Activated T-cell treated with anti-CD3 and anti-CD28 coated beads for 48 hours (primary cell): ENCODE measurements at places on chromosomes 3 and 15.

DNA sequence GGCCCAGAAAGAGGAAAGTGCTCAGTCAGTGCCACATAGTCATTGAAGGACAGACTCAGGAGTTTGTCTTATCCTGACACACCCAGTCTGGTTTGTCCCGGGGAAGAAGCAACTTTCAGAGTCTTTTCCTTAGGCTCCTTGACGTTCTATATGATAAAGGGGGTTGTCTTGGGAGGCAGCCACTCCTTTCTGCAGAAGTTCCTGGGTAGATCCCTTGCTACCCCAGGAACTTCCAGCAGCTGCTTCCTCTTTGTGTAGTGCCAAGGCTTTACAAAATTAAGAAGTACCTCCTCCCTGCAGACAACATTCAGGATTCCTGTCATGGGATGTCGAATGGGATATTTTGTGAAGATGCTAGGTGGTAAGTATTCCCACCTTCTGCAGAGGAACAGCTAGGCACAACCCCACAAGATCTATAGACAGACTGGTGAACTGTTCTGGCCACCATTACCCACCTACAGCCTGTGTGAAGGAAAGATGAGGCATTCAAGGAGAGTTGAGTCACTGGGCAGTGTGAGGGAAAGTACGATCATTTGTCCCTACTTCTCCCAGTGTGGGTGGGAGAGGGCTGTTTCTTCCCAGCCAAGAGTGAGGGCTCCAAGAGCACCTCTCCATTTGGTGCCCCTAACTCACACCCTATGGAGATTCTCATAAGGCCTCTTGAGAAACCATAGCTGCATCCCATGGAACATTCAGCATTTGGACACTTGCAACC lies 11.3 kb downstream of the TMEM266 start:
- DNase-seq, result no peak

- no peak for DNase-seq
Observed at GRCh38 chr15:34365091-34365825, 1.7 kb downstream of the LPCAT4 start.

DNA sequence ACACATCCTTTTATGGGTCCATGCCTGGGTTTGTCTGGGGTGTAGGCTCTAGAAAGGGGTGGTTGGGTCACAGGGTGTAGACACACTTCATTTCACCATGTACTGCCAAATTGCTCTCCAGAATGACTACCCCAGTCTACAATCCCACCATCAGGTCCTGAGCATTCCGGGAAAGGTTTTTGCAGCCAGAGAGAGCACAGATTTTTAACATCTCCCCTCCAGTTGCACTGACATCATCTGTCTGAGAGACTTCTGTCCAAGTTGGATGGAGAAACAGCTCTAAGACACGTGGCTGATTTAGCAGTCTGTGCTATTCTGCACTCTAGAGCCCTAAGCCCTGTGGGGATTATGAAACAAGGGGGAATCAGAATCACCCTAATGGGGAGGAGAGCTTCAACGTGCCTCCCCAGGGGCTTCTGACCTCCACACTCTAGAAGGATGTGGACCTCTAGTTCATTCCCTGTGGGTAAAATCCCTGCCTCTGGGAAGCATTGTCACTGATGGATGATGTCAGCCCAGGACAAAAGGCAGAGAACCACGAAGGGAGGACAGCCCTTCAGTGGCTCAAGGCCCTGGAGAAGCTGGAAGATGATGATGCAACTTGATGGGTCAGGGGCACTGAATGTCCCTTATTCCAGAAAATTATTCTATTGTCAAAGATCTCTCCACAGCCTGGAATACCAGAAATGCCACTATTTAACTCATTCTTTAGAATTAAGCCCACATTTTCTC lies 71.5 kb downstream of the CD200R1L start:
- no peak for DNase-seq

DNA sequence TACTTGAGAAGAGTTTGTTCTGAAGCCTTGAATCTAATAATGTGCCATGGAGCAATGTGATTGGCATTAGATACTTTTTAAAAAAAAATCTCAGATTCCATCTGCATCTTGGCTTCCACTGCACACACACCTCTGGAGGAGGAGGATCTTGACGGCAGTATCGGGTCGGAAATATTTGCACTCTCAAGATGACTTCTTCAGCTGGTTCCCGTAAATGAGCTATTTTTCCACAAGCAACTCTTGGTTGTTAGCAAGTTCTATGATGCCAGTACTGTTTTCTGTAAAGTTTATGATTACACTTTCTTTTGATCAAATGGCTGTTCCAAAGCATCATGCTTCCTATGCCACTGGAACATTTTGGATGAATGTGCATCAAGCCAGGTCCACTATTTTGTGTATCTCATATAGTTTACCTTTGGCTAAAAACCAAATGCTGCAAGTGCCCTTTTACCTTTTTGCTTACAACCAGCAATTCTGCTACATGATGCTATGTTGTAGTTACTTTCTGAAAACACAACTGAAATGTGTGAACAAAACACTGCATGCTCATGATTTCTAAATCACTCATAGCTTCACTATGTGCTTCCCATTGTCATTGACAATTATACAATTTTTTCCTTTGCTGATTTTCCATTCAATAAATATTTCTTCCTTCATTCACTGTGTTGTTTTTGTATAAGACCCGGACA lies 43.8 kb downstream of the CCR3 start:
- no peak for DNase-seq

DNA sequence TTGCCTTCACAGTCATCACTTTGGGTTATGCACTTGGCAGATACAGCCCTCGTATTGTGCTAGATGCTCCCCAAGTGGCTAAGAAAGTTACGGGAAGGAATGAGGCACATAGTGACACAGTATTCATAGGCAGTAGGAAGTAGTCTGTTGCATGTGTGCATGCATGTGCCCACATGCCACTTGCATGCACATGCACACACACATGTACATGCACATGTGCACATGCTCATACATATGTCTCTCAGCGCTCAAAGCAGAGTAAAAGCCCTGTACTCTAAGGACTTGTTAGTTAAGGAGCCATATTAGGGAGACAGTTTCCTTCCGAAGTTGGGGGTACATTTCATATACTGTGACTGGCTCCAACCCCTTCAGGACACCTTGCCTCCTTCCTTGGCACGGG lies 128.9 kb downstream of the CHCHD6 start:
- no peak for DNase-seq

DNA sequence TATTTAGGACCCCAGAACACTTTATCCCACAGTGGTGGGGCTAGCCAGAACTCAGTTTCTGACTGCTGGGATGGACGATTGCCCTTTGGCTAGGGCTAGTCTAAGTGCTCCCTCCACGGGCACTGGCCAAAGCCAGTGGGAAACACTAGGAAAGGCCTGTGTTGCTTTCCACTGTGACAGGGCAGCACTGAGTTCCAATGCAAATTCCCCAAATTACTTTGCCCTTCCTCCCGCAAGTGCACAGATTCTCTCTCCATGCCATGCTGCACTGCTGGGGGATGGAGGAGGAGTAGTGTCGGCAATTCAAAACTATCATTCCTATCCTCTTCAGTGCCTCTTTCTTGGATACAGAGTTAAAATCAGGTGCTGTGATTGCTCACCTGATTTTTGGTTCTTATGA lies 100.0 kb downstream of the SH3GL3 start:
- no peak for DNase-seq

GRCh38 chr15:68603216-68603595 lies 24.4 kb downstream of the CORO2B start:
- no peak for DNase-seq

- no peak for DNase-seq
Observed at GRCh38 chr15:63043335-63044076, 959 bp downstream of the TPM1 start.

GRCh38 chr3:149377408-149378364 lies at the start of gene TM4SF1:
Gene TM4SF1, minus strand, starts transcription at chr3:149377649. Its CDS starts 102 bp downstream, at chr3:149377547.
- DNase-seq, result no peak

GRCh38 chr3:4866866-4867265 lies 112.4 kb upstream of the BHLHE40 start:
- DNase-seq, result no peak

- no peak for DNase-seq
Observed at GRCh38 chr3:54986294-54986693, 58.4 kb upstream of the LRTM1 start.

DNA sequence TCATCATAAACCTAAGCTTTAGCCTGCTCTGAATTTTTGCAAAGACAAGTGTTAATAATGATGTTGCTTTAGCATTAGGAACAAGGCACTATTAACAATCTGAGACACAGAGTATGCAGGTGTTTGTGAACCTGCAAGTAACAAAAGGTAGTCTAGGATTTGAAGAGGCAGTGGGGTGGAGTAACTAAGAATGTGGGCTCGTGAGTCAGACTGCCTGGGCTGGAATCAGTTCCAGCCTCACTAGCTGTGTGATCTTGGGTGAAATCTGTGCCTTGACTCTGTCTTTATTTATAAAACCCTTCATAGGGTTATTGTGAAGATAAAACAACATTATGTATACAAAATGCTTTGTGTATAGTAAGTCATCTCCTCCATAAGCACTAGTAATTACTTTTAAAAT lies 610.6 kb upstream of the CFAP20DC start:
- no peak for DNase-seq

DNA sequence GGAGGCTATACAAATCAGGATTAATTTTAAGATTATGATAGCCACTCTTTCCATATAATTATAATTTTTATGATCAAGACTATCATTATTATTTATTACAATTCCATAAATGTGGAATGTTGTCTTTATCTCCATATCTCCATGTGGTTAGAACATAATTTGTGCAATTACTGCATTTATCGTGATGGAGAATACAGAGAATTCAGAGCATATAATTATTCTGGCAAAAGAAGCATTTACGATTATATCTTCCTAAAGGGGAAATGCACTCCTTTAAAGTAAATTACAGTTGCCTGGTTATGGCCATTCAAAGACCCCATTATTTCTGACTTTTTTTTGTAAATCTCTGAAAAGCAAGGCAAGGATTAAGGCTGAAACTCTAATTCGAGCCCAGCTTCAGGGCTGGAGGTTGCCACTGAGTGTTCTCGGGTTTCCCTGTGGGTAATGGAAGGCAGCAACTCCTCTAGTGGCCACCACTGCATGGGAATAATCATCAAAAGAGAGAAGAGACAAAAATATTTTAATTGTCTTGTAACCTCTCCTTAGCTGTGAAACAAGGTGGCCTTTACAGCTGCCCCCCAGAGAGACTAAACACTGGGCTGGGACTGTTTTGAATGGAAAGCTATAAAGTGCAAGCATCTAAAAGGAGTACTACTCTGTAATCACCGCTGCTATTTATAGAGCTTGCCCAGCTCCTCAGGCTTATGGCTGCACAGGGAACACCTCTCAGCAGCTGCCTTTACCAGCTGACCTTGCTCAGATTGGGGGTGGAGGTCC lies 59.8 kb upstream of the PRTG start:
- no peak for DNase-seq

- no peak for DNase-seq
Observed at GRCh38 chr3:117630885-117631284, 921.3 kb downstream of the TUSC7 start.

GRCh38 chr3:138394686-138395085 lies 39.7 kb upstream of the ESYT3 start:
- no peak for DNase-seq

DNA sequence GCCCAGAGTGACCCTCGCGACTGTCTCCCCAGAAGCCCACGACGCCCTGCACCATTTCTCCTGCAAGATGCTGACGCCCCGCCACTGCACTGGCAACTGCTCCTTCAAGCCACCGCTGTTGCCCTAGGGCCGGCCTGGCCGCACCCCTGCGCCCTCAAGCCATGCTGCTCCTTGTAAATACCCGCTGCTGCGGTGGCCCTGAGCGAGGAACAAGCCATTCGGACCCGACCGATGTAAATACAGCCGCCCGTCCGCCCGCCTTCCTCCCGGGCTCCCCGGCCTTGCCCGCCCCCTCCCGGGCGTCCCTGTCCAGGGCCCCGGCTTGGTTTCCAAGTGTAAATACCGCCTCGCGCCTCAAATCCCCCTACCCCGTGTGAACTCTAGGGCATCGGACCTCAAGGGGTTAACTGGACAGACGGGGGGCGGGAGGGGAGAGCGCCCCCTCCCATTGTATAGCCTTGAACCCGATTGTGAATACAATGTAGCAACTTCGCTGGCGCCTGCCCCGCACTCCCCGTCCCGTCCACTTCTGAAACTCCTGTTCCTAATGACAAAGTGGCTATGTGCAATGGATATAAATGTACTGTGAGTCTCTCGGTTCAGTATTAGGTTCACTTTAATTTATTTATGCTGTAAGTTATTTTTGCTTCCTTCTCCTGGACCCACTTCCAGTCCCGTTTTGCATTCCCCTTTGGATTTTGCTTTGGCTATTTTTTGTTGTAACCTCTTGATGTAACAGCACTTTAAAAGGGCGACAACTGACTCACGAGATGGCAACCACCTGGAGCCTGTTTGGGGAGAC lies 5.9 kb downstream of the RNU6-1 start:
- no peak for DNase-seq

DNA sequence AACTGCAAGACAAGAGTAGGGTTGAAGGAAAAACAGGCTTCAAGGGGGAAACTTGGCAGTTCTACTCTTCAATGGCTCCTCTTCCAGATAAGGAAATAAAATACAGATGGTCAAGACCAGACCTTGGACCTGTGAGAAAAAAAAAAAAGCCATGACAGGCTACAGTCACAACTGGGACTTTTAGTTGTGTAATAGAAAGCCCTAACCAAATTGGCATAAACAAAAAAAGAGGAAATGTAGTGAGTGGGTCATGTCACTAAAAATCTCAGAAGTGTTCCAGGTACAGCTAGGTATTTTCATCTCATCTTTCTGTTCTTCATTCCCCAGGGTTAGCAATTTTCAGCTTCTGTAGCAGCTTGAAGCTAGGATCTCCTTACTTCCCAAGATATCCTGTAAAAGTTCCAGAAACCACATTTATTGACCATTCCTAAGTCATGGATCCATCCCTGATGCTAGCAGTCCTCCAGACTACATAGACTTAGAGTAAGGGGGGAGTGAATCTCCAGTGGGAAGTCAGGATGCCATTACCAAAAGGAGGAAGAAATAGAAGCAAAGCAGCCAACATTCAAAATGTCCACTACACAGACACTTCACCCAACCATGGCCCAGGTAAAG lies 61.0 kb upstream of the CSTA start:
- DNase-seq, result no peak

DNA sequence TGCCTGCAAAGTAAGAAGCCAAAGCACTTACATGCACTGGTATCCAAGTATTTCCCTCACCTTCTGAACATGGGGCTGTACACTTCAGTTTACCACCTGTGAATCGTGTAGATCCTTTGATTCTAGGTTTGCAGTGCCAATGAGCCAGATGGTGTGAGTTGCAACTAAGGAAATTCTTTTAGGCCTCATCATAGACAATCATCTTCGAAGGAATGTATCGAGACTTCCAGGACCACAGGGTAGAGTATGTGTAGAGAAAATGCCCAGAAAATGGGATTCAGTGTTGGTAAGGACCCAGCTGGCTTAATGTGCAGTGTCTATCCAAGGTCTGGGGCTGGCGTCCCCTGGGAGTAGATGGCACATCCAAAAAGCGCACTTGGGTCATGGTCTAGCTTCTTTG lies 323.2 kb upstream of the TPM1 start:
- no peak for DNase-seq

- DNase-seq, result no peak
Observed at GRCh38 chr3:78483090-78483489, 1284.7 kb downstream of the ROBO1 start.

DNA sequence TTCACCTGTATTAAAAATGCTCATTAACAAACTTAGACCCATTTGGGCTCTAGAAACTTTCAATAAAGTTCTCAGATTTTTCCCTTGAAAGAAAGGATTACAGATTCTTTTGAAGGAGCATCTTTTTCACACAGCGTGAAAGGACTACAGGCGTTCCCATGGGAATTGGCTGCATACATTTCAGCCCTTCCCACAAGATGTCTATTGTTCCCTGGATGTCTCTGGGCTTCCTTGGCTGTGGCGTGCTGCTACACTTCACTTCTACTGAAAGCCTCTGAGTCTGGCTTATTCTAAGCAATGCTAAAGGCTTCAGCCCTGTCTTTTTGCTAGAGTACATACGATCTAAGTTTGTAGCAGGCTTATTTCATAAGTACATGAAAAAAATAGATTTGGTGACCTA lies 1.4 kb downstream of the VEPH1 start:
- no peak for DNase-seq
